Hematopoietic multipotent progenitor cell treated with erythropoietin and hydrocortisone succinate and interleukin-3 and kit ligand, for 6 days (in vitro differentiated cells): ENCODE measurements at places on chromosomes 4 and X.

GRCh38 chr4:57371671-57372070 is 261.5 kb upstream of the IGFBP7 start:
- DNase-seq, result no peak

DNA sequence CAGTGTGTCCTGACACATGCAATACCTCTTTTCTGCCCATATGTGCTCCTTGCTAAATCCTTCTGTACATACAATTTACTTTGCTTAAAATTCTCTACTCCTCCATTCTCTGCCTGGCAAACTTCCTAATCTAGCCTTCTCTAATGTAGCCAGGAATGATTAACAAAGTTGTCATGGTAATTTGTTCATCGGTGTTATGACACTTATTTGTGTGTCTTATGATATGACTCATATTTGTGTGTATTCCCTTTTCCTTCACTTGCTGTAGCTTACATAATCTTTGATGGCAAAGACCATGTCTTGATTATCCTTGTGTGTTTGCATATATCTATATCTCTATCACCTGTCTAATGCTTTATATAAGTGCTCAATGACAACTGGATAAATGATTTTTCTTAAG is 133.3 kb downstream of the COL25A1 start:
- DNase-seq, result no peak

DNA sequence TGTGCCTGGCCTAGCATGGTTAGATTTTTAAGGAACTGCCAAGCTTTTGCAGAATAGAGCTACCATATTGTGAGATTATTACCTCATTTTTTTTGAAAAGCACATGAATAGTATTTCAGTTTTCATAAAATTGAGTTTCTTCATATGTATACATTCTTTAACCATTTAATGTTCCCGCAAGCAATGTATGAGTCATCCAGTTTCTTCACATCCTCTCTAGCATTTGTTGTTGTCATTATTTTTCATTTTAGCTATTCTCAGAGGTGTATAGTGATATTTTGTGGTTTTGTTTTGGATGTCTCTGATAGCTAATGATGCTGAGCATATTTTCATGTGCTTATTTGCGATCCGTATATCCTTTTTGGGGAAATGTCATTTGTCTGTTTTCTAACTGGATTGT is 74.9 kb downstream of the GLUD2 start:
- DNase-seq, result no peak

- DNase-seq, result no peak
These were observed 111.2 kb upstream of the GALNT7 start for GRCh38 chr4:173057442-173057841.

DNA sequence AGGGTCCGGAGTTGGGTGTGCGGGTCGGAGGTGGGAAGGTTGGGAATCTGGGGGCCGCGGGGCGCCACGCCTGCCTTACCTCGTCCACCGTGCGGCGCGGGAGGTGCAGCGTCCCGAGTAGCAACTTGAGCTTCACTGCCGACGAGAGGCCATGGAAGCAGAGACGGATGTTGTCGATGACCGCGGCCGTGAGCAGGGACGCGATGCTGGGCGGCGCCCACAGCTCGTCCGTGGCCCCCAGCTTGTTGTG is 178 bp downstream of the NELFA start:
- DNase-seq, result no peak

DNA sequence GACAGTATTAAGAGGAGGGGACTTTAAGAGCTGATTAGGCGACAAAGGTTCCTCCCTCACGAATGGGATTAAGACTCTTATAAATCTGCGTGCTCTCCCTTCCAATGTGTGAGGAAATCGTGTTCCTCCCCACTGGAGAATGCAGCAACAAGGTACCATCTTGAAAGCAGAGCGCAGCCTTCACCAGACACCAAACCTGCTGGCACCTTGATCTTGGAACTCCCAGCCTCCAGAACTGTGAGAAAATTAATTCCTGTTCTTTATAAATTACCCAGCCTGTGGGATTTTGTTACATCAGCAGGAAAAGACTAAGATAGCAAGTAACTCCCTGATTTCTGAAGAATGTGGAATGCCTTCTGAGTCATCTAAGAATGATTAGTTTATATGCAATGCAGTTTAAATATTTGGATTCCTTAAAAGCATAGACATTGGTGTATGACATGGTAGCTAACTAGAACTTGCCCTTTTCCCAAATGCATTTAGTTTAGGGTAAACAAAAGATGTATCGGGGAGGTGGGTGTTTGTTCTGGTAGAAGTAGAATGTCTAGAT is 86.1 kb downstream of the USP46 start:
- no peak for DNase-seq

GRCh38 chr4:22947851-22948250 is 255.1 kb downstream of the GBA3 start:
- no peak for DNase-seq

GRCh38 chr4:110211007-110211769 is 12.8 kb upstream of the ELOVL6 start:
- peak; percentile 86 for DNase-seq

- DNase-seq, result no peak
These were observed 9.4 kb downstream of the IL15 start for GRCh38 chr4:141645611-141646340.
